T47D (cell line): ENCODE measurements at places on chromosomes 5 and 9.

- DNase-seq: no peak
Observed at GRCh38 chr5:132767150-132767549, 9.9 kb downstream of the SEPTIN8 start.

- DNase-seq: no peak
Observed at GRCh38 chr9:127351182-127352166, 45.5 kb upstream of the SLC2A8 start.

- DNase-seq: no peak
Observed at GRCh38 chr5:72108202-72109061, 1.2 kb downstream of the MAP1B start.

- no peak for DNase-seq
Observed at GRCh38 chr9:130927995-130928900, 10.8 kb downstream of the FIBCD1 start.

GRCh38 chr9:68808338-68808890 is 103.4 kb downstream of the PIP5K1B start:
- DNase-seq: no peak

DNA sequence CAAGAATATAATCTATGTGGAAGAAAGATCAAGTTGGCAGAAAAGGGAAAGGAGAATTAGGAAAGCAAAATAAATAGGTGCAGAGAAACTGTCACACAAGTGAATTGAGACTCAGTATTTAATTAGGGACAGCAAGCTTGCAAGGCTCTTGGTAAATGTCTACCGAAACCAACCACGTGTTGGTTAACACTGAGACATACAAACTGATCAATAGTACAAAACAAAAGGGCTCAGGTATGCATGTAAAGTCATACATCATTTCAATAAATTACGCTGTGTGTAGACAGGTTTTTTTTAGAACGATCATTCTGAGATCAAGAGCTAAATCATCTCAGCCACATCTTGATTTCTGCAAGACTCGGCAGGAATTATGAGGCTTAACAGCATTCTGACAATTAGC is 225.4 kb downstream of the EBF1 start:
- DNase-seq: no peak

- DNase-seq: no peak
Observed at GRCh38 chr9:35729101-35729500, 2.9 kb downstream of the TLN1 start.

GRCh38 chr9:33196736-33197135 is 29.6 kb upstream of the B4GALT1 start:
- DNase-seq: no peak

DNA sequence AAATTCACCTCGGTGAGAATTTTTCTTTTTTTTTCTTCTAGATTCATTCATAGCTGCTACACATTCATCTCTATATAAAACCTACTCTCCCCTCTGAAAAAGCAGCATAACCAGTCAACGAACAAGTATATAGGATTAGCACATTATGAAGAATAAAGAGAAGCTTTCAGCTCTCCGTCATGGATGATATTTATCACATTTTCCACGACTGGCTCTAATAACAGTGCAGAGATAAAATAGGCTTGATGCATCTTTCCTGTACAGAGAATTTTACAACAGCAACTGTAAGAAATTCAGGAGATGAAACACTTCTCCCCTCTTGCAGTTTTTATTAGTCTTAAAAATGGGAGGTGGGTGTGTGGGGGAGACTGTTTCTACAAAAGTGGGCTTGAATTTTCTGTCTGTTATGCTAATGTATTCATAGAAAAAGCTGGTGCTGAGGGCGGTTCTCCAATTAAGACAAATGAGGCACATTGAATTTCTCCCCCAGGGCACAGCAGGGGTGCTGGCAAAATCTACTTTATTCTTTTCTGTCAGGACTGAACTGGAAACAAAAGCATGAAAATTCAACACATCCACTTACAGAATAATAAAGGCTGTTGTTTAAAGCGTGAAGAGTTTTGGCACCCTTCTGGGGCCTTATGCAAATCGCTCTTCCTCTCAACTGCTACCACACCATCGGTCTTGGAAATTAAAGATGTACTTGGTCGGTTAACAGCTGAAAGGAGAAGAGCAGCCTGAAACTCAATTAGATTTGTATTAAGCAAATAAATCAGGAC is 233.9 kb upstream of the ZNF608 start:
- DNase-seq: no peak

DNA sequence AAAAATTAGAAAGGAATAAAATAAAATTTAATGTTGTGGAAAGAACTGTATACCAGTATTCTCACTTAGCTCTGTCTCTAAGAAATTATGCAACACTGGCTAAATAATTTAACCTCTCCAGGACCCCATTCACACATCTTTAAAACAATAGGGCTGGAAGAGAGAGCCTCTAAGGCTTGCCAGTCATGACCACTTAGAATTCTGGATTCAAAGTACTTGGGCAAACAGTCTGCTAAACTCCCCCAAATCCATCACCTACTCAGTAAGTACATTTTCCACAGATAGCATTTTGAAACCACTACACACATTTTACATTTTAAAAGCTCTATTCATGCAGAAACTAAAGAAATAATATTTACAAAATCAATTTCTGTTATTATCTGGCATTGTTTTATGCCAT is 291.7 kb downstream of the TMEM167A start:
- DNase-seq: no peak

- DNase-seq: peak; percentile 66
Observed at GRCh38 chr5:160315968-160316367, 3.6 kb upstream of the CCNJL start.

DNA sequence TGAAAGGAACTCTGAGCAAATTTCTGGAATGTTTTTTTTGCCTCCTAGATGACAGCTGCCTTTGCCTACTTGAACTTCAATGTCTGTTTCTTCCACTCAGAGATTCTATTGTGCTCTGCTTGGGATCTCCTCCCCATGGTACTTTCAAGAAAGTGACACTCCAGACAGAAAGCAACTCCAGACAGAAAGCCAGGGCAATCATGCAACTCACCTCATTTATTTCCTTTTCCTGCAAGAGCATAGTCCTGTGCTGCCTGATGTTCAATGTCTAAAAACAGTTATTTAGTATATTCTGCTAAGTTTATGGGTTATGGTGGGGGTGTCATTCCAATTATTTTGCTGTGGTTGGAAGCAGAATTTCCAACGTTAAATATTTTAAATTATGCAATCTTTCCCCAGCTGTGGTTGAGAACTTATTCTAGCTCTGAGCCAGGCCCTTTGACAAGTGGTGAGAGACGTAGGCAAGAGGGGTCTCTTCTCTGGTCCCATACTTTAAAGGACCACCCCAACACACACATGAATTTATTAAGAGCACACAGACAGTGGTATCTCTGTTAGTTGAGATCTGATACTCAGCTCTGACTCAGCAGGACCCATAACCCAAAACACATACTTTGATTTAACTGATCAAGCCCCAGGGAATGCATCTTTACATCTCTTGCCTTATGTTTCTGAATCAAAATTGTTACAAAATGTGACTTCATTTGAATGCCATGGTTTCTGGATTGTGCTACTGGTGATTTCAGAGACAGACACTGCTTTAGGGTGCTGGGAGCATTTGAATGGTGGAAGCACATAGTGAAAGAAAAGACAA is 39.5 kb upstream of the MAMDC2 start:
- no peak for DNase-seq

DNA sequence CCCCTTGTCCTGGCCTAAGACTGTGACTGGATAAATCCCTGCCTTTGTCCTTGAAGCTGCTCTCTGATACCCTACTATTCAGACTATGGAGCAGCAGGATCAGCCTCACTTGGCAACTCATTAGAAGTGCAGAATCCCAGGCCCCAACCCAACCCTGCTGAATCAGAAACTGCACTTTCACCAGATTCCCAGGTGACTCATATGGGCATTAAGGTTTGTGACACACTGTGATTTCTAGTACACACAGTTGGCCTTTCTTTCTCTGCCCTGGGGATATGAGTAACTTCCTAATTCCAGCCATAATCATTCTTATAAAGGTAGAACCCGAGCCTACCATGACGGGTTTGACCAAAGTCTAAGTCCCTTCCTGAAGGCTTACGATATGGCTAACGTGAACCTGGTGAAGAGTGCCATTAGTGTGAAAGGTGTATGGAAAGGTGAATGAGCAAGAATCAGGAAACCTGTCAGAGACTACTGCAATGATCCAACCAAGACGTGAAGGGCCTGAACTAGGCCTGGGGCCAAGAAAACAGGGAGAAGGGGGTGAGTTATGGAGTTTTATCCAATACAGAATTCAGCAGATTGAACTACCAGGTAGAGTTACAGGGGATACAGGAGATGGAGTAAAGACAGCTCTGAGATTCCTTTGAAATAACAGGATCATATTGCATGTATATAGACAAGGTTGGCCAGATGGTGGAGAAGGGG is 533.0 kb downstream of the BNC2 start:
- no peak for DNase-seq

DNA sequence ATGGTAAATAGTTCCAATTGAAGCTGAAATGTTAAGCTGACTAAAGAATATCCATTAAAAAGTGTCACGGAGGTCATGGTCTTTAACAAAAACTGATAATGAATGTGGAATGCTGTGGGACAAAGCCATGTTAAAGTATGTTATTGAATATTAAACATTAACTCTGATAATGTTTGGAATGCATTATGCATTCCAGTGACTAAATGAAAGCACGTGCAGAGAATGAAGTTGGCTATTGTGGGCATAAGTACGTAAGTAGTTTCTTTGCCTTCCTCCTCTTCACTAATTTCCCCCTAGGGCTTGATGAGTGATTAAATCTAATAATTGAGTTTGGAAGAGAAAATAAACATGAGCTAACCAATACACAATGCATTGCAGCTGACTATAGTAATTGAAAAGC is 640.4 kb upstream of the CDH10 start:
- no peak for DNase-seq

DNA sequence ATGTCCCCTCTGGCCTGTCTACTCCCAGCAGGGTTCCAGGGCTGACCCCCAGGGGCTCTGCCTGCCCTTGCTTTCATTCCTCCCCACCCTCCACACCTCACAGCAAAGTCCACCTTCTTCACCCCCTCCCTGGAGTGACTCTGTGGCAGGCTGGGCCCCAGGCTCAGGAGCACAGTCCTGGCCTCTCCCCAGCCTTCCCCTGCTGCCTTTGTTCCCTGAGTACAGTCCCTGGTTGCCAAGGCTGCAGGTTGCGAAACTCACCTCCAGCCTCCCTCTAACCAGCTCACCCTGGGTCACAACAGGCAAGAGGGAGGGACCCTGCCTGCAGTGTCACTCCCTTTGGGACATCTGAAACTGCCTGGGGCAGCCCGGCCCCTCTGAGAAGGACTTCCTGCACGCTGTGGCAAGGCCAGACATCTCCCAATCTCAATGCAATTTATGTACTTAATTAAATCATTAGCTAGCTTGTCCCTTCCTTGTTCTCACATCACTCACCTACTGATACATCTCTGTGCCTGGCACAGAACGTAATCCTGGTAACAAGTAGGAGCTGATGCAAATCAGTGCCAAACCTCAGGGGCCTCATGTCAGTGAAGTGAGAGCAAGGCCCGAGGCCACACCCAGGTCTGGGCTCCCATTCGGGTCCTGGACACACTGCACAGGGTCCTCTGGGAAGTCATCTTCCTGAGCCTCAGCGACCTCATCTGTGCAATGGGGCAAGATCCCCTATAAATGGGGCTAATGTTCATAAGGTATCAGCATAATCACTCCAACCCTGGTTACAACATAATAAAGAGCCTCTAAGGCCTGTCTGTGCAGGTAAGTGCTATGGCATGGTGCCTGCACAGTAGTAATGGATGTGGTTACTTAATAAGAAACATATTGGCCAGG is 27.3 kb upstream of the TRIM14 start:
- peak; percentile 94 for DNase-seq

DNA sequence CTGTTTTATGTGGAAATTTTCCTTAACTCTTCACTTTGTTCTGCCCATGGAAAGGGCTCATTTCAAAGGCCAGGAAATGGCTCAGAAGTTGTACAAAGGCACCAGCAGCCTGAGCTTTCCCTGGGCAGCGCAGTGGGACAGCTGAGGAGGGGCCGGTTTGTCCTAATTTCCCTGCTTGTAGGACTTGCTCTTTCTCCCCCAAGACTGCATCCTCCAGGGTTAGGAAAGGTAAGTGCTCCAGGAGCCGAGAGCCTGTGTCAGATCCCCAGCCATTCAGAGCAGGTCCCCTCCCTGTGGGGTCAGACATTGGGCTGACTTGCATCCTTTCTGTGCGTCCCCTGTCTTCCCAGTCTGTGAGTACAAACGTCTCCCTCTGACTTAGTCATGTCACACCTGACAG is 43.5 kb downstream of the AGXT2 start:
- no peak for DNase-seq

GRCh38 chr5:102670224-102670836 is 84.8 kb upstream of the PAM start:
- DNase-seq: peak; percentile 40

DNA sequence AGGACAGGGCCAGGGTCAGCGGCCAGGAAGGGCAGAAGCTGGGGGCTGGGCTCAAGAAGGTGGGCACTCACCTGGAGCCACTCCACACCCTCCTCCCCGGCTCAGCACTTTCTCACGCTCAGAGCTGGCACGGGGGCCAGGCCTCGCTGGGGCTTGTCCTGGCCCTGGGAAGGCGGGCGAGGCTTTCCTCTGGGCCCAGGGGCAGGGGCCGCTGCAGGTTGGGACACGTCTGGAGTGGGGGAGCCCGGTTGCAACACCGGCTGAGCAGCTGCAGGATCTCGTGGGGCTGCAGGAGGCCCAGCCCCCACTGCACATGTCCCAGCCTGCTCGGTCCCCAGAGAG is 38.9 kb upstream of the EGFL7 start:
- no peak for DNase-seq

DNA sequence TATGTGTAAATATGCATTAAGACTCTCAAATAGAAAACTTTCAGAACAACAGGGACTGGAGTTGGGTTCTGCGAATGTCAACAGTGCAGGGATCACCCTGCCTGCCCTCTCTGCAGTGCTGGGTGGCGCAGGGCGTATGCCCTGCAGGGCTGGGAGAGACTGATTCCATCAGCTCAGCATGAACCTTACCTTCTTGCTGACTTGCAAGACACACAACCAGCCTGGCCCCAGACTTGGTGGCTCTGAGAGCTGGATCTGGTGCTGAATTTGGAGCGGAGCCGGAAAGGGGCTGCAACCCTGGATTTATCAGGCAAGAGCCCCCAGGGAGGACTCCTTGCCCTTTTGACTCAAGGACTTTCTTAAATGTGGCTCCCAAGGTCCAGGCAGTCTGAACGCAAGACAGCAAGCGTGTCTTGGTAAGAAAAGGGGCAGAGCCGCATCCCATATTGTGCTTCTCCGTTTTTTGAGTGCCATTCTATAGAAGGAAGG is 376.0 kb upstream of the IRX2 start:
- no peak for DNase-seq

- no peak for DNase-seq
Observed at GRCh38 chr9:20832775-20833174, 148.7 kb downstream of the FOCAD start.

GRCh38 chr5:19519448-19519847 is 468.6 kb downstream of the CDH18 start:
- DNase-seq: no peak

- DNase-seq: no peak
Observed at GRCh38 chr5:28914297-28914696, 1875.9 kb upstream of the CDH9 start.
